ENCODE measurements at places on chromosomes 11 and 22. TPM values are rescaled to one million over a fixed set of nuclear protein-coding genes. Genes with fewer than 3 reads are reported as not detected.
A peak's percentile ranks its signal among the peaks of the same experiment; 100 is the strongest.

The OR2D2 gene
- total RNA-seq, result not detected

DNA sequence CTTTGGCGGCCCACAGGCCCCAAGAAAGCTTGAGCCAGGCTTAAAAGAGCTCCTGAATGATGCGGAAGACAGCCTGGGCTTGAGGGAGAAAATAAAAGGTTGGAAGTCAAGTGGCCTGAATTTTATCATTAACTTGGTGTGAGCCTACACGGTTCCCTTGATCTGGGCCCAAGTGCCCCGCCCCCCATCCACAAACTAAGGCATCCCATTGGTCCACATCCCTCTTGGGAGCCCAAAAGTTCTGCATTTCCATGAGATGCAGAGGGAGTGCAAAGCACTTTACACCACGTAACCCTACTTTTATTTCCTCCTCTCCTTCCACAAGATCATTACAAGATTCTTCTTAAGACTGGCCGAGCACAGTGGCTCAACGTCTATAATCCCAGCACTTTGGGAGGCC, 22.2 kb downstream of the LARGE1 start:
- H3K27me3 ChIP-seq, result no peaks in the 10 kb centered on the region
- peaks cover 35% of the 10 kb centered on the region for H3K4me1 ChIP-seq
- DNase-seq, result no peak
- H3K36me3 ChIP-seq, result no peaks in the 10 kb centered on the region
- no peak overlapping the region for H3K4me3 ChIP-seq
- peak overlapping the region; percentile 68 for H3K27ac ChIP-seq

- H3K4me3 ChIP-seq, result no peak overlapping the region
- H3K27ac ChIP-seq, result no peak overlapping the region
- H3K4me1 ChIP-seq, result no peaks in the 10 kb centered on the region
- no peaks in the 10 kb centered on the region for H3K36me3 ChIP-seq
- peak; percentile 59 for DNase-seq
Measured at GRCh38 chr22:47294222-47294532, 531.7 kb downstream of the TBC1D22A start.

GRCh38 chr11:105720096-105720495, 110.2 kb downstream of the GRIA4 start:
- H3K27ac ChIP-seq, result no peak overlapping the region
- H3K36me3 ChIP-seq, result no peaks in the 10 kb centered on the region
- DNase-seq, result no peak
- H3K4me1 ChIP-seq, result no peaks in the 10 kb centered on the region
- no peak overlapping the region for H3K4me3 ChIP-seq
- H3K27me3 ChIP-seq, result no peaks in the 10 kb centered on the region

DNA sequence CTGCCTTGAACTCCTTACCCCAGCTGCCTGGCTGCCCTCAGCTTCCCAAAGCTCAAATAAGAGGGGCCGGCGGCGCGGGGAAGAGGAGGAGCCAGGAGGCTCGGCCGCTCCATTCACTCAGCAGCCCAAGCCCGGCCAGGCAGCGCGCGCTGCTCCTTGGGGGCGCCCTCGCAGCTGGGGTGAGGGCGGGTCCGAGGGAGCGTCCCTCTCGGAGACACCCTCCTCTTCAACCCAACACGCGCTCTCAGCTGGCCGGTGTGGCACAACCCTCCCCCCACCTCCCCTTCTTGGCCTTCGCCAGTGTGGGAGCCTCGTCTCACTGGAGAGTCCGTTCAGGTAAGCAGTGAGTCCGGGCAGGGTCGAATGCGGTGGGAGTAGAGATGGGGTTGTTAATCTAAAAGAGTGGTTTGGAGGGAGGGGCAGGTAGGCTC, at the start of gene WT1:
WT1 (minus strand) TSS at position 29 of the 431 bp plus-strand sequence.
- H3K27ac ChIP-seq, result peak within 1 kb of the TSS; percentile 72
- H3K4me3 ChIP-seq, result peak within 1 kb of the TSS; percentile 35
- no peak for DNase-seq
- no peaks in the 10 kb centered on the region for H3K4me1 ChIP-seq
- no peaks in the 10 kb centered on the region for H3K36me3 ChIP-seq
- H3K27me3 ChIP-seq, result peaks cover 35% of the 10 kb centered on the region

Measured in right atrium auricular region (tissue), 2 donors.